NCI-H1930 (cell line): ENCODE measurements at places on chromosomes 13 and 19.

- no peak for DNase-seq
Observed at GRCh38 chr13:49561062-49561410, 24.3 kb downstream of the RCBTB1 start.

DNA sequence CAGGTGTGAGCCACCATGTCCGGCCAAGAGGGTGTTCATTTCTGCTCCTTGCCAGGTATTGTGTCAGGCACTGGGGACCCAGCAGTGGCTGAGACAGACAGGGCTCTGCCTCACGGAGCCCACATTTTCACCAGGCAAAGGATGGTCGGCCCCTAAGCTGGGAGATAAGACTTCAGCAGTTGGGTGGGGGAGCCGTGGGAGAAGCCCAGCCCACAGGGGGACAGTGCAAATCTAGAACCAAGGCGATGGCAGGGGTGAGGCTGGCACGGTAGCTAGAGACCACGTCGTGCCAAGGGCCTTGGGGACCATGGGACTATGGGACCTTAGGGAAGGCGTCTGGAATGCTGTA is 8.3 kb downstream of the LSR start:
- DNase-seq = no peak

DNA sequence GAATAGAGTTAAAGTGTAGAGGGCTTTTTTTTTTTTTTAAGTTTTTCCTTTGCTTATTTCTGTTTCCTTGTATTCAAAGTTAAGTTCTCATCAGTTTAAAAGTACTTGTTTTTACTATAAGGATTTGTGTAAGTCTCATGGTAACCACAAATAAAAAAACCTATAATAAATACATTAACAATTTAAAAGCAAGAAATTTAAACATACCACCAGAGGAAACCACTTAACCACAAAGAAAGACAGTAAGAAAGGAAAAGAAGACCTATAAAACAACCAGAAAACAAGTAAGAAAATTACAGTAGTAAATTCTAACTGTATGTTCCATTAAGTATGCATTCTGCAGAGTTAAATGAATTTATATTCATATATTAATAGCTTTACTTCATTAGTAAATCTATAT is 999.1 kb upstream of the ATXN8OS start:
- DNase-seq = no peak

GRCh38 chr13:39665763-39666162 is 10.3 kb downstream of the COG6 start:
- DNase-seq = no peak

DNA sequence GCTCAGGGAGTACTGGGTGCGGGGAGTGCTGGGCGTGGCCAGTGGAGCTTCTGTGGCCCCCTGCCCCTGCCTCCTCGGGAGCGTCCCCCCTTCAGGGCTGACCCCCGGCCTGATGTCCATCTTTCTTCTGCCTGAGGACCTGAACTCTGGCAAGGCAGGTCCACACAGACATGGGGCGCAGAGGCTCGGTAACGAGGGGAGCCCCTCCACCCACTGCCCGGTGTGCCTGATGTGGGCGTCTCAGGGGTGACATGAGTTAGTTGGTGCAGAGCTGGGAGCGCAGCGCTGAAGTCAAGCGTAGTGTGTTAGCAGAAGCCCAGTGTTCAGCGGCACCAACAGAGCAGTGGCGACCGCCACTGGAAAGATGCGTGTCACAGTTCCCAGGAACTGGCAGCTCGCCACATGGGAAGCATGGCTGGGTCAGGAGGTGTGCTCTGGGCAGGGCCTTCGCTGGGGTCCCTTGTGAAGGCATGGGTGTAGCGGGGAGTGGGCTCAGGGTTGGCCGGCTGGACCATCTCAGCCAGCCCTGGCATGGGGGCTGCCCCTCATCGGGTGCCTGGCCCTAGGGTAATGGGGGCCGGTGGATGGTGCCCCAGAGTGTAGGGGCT is 11.5 kb downstream of the THOP1 start:
- no peak for DNase-seq

GRCh38 chr13:70023516-70023915 is 84.1 kb upstream of the ATXN8OS start:
- DNase-seq = no peak

- no peak for DNase-seq
Observed at GRCh38 chr19:15197275-15197941, 3.4 kb downstream of the NOTCH3 start.

GRCh38 chr19:50557009-50557613 is 11.1 kb downstream of the LRRC4B start:
- no peak for DNase-seq

- no peak for DNase-seq
Observed at GRCh38 chr13:46896341-46897137, at the start of gene HTR2A. HTR2A (minus strand) TSS chr13:46897053; CDS start chr13:46895906, 1,147 bp downstream.

DNA sequence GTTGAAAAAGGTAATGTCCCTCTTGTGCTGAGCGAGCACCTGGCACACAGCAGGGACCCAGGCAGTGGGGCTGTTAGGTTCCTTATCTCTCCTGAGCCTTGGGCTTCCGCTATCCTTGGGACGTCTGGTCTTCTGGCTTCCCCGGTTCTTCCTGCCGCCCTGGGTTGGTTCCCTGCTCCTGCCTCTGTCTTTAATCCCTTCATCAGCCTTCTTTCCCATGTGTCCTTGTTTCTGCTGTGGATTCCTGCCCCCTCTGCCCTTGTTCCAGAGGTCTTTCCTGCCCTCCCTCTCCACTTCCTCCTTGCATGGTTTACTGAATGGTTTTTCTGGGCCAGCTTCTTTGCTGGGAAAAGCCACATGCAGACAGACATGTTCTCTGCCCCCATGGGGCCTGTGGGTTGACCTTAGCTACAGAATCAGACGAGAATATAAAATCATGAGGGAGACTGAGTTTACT is 2.6 kb downstream of the EPN1 start:
- DNase-seq = no peak

DNA sequence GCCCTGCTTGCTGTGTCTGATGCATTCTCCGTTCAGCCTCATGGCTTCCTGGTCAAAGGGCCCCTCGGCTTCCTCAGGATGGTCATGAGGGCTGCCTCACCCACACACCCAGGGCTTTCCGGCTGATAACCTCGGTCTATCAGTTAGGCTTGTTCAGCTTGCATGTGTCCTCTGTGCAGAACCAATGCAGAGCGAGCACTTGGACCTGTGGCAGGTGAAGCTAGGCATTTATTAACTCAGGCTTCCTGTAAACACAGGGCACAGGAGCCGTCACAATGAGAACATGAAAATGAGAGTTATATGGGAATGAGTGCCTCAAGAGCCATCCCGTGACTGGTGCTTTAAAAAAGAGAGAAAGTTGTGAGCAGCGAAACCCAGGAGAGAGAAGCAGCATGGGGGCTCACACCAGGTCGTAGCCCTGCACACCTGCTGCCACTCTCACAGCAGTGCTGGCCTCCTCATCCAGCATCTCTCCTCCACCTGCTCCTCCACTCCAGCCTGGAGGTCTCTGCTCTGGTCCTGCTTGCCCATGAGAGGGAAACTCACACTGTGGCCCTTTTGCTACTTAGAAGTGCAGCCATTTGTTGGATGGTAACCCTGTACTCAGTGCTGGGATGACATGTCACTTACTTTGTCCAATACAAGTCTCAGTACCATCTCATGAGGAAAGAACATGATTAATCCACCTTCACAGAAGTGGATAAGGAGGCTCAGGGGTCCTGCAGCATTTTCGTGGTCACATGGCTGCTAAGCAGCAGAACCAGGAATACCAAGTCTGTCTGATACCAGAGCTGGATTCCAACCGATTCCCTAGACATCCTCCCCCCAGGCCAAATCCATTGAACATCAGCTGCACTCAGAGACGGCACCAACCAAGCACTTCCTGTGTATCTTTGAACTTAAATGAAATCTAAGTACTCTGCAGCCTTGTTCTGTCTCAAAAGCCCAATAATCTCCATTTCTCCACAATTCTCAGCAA is 50.5 kb upstream of the IRS2 start:
- DNase-seq = no peak

DNA sequence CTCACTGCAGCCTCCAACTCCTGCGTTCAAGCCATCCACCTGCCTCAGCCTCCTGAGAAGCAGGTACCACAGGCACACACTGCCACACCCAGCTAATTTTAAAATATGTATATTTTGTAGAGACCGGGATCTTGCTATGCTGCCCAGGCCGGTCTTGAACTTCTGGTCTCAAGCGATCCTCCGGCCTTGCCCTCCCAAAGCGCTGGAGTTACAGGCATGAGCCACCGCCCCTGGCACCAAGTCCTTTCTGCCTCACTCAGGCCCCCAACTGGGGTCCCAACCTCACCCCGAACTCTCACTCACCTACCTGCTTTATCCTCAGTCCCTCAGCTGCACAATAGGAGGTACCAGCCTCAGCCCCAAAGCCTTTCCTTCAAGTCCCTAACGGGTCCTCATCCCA is 635 bp upstream of the COL5A3 start:
- no peak for DNase-seq

- DNase-seq = no peak
Observed at GRCh38 chr13:99415014-99415650, 86.1 kb upstream of the TM9SF2 start.

DNA sequence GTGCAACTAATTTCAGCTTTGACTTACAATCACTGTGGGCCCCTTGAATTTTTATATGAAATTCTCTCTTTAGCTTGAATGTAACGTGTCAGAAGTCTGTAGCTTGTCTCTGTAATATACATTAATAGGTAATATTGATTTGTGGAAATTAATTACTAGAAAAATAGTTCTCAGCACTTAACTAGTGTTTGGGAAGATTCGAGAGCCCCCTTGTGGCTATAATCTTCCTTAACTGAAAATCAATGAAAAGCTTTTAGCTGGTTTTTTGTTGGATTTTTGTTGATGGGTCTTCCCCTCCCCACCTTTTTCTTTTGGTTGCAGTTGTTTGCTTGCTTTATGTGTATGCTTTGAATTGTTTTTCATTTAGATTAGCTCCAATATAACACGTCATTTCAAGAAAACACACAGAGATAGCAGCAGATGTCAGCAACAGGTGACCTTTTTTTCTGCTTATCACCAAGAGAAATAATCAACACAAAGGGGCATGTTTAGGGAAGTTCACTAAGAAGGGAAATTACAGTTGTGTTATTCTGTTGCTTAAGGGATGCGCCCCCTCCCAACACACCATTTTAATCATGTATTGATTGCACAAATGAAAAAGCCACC is 176.8 kb downstream of the OXGR1 start:
- DNase-seq = no peak

DNA sequence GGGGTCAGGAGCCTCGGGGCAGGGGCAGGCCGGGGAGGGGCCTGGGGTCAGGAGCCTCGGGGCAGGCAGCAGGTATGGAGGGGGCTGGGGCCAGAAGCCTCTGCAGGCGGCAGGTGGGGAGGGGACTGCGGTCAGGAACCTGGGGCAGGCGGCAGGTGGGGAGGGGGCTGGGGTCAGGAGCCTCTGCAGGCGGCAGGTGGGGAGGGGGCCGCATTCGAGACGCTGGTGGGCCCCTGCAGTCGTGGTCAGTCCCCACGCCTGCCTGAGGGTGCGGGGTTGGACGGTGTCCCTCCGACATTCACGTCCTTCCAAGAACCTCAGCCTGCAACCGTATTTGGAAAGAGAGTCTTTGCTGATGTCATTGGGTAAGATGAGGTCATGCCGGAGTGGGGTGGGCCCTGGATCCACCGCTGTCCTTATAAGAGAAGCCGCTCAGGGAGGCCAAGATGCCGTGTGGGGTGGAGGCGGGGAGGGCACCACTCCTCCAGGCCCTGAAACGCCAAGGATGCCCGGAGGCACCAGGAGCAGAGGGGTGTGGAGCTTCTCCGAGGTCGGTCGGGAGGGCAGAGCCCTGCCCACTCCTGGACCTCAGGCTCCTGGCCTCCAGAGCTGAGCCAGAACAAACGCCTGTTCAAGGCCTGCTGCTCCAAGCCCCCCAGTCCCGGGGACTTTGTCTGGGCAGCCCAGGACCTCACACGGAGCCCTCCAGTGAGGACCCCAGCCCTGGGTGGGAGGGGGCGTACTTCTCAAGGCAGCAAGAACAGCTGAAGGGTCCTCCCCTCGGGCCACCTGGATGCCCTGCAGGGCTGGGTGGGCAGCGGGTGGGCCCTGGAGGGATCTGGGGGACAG is 30.1 kb downstream of the PIP5K1C start:
- no peak for DNase-seq

GRCh38 chr19:35773020-35773806 is 2.2 kb upstream of the ARHGAP33 start:
- no peak for DNase-seq
